ENCODE measurements at places on chromosomes 3 and 15.
A peak's percentile ranks its signal among the peaks of the same experiment; 100 is the strongest.

GRCh38 chr3:55579496-55579895 lies 92.4 kb upstream of the WNT5A start:
- DNase-seq = no peak

GRCh38 chr3:110568246-110568645 lies 503.4 kb upstream of the NECTIN3 start:
- DNase-seq = no peak

DNA sequence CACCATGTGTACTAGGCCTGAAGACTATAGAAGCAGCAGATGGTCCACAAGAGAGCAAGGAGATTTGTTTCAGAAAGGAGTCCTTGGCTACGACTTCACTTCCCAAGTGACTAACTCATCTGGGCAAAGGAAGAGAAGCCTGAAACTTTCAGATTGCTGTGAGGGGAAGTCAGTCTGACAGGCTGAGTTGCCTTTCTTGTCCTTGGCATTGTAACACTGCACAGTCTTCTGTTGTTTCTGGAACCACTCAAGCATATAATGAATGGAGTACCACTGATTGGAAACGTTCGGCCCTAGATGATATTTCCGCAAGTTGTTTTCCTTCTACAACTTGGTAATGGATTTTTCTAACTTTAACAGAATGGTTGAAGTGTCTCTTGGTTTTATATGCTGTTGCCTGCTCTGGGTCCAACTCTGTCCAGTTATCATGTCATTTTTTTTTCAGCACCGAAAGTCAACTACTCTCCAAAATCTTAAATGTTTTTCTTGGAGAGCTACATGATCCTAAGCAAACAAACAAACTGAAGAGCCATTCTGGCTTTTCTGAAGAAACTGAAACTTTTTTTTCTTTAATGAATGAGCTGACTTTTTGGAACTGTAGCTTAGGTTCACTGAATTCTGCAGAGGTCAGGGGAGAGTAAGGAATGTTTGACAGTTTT lies 685.7 kb downstream of the MECOM start:
- DNase-seq = no peak

DNA sequence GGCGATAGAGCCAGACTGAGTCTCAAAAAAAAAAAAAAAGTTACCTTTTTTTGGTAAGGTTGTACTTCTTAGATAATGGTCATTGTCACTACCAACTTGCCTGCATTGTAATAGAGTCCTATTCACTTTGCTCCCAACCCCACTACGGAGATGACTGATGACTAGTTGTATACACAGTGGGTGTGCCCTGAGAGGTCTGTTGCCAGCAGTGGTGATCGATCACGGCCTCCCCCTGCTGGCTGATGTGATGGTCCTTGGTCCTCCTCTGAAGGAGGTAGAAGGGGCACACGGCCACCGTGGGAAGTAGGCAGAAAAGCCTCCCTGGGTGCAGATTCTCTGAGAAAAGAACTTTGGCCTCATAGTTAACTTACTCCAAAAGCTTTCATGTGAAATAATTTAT lies 10.7 kb downstream of the GCNT3 start:
- DNase-seq = peak; percentile 8

Measured in SHP77 treated with DMSO at 0.1 percent for 48 hours (cell line).